GM04503 (cell line): ENCODE measurements at places on chromosomes 5 and 9.

GRCh38 chr5:56534102-56534829 is 281.1 kb upstream of the MAP3K1 start:
- DNase-seq: no peak

DNA sequence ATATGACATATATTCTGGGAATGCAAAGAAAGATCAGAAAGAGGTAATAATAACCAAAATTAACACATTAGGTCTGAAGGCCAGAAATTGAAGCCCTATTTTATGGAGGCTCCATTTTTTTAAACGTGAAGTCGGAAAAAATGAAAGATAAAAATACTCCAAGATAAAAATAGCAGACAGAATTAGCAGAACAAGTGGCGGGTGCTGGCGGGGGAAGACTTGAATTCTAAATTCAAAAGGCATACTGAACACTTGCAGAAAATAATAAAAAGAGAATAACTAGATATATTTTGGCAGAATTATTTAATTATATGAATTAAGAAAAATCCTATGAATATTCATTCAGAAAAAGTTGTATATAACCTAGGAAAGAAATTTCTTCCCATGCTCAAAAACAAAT is 543.7 kb upstream of the ACO1 start:
- no peak for DNase-seq

GRCh38 chr9:76873821-76874220 is 32.1 kb downstream of the PRUNE2 start:
- no peak for DNase-seq

- no peak for DNase-seq
These were observed 14.6 kb upstream of the ANGPTL2 start for GRCh38 chr9:127136880-127137639.

- no peak for DNase-seq
These were observed 31.1 kb downstream of the RASA1 start for GRCh38 chr5:87298692-87299362.

- DNase-seq: no peak
These were observed 1.7 kb upstream of the OTULINL start for GRCh38 chr5:14579731-14580397.

- DNase-seq: no peak
These were observed 586.9 kb upstream of the BRINP1 start for GRCh38 chr9:119956111-119956510.

GRCh38 chr5:83991566-83992224 is 271.0 kb upstream of the HAPLN1 start:
- no peak for DNase-seq

DNA sequence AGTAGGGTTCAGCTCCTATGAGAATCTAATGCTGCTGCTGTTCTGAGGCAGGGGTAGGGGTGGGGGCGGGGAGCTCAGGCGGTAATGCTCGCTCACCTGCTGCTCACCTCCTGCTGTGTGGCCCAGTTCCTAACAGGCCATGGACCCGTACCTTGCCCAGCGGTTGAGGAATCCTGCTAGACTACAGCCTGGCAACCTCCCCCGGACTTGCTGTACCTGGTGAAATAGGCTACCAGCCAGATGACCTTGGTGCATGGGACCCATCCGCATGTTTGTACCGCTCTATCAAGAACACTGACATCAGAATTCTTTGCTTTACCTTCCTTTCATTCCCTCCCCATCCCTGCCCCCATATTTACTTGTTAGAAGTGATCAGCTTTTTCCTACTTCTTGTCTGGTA is 15.3 kb downstream of the IL31RA start:
- DNase-seq: no peak

GRCh38 chr9:75117564-75117963 is 29.2 kb downstream of the OSTF1 start:
- DNase-seq: no peak

- DNase-seq: peak; percentile 12
These were observed 621 bp downstream of the SEC16A start for GRCh38 chr9:136482046-136482792.

- no peak for DNase-seq
These were observed 4.0 kb downstream of the FOXE1 start for GRCh38 chr9:97856857-97857605.

- peak; percentile 38 for DNase-seq
These were observed 291.9 kb downstream of the FBXL7 start for GRCh38 chr5:15791859-15792258.

DNA sequence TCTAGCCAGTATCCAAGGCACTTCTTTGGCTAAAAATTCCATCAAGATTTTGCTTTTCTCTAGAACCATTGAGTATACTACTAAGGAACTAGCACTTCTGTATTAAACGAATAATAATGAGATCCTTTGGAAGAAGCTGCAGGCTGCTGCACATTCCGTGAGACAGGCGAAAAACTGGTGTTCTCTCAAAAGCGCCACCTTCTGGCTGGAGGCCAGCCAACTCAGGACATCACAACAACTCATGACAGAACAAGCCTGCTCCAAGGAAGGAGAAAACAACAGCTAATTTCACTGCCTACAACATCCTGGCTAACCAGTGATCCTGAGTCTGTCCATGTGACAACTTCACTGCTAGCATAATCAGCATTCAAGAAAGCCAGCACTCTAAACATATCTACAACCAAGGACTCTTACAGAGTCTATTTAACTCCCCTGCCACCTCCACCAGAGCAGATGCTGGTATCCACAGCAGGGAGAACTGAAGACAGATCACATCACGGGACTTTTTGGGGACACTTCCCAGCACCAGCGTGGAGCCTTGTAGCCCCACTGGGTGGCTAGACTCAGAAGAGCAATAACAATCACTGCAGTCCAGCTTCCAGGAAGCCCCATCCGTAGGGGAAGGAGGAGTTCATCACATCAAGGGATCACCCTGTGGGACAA is 150.5 kb downstream of the YTHDC2 start:
- DNase-seq: no peak

DNA sequence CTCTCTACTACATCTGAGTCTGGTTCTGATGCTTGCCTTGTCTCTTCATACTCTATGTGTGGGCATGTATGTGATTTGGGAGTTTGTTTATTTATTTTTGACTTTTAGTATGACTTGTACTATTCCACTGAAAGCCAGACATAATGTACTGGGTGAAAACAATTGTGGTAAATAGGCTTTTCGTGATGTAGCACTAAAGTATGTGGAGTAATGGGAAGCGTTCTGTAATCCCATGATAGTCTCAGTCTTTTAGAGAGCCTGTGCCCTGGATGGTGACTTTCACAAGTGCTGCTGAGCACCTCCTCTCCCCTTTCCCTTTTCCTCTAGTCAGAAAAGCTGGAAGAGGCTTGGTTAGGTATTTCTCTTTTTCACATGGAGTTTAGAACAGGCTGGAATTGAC is 85.8 kb upstream of the S1PR3 start:
- DNase-seq: no peak

- no peak for DNase-seq
These were observed 79.2 kb upstream of the HSPA9 start for GRCh38 chr5:138654281-138654867.

DNA sequence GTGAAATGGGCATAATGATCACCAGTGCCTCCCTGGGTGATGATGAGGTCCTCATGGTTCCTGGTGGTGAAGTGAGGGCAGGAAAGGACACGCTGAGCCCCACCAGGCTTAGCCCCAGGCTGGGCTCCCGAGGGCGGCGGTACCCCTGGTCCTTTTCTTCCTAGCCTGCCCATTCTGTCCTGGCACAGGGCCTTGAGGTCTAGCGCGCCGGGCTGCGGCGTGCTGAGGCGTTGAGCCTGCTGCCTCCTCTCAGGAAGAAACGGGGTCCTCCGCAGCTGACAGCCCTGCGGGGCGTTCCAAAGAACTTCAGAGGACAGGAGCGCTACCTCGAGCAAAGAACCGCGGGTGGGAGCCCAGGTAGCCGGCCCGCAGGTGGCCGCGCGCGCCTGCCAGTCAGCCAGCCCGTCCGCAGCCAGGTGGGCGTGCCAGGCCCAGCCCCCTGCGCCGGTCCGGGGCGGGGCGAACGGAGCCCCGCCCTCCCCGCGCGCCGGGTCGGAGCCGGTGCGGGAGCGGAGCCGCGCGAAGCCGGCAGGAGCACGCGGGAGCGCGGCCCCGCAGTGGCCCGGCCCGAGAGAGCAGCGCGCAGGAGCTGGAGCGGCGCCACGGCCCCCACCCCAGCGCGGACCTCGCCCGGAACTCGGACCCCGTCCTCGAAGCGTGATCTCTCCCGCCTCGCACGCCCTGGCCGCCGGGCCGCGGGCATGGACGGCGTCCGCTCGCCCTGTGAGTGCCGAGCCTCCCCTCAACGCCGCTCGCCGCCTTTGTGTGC is at the start of gene WNK2:
TSS of gene WNK2 (plus strand) at position 477 of the 769 bp plus-strand sequence. CDS start 791 bp downstream, outside the sequence.
- no peak for DNase-seq

DNA sequence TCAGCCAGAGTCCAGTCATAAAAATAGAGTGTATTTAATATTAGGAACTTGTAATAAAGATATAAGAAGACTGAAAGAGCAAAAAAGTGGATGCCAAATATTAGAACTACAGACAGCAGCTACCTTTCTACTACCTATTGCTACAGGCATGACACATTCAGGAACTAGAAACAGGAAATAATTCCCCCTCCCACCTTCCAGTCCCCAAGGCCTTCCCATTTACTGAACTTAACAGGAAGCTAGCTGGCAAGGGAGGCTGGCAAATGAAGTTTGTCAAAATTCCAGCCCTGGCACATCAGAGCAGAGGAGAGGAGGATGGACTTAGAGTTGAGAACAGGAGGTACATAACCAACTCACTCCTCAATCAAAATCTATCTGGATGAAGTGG is 50.2 kb upstream of the RIC1 start:
- no peak for DNase-seq

DNA sequence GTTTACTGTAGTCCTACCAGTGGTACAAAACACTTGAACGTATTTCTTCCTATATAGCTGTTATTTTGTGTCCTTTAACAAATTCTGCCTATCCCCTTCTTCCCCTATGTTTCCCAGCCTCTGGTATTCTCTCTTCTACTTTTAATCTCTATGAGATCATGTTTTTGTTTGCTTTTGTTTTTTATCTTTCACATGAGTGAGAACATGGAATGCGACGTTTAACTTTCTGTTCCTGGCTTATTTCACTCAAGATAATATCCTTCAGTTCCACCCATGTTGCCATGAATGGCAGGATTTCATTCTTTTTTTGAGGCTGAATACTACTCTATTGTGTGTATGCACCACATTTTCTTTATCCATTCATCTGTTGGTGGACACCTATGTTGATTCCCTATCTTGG is 634.4 kb upstream of the WWC1 start:
- DNase-seq: no peak

DNA sequence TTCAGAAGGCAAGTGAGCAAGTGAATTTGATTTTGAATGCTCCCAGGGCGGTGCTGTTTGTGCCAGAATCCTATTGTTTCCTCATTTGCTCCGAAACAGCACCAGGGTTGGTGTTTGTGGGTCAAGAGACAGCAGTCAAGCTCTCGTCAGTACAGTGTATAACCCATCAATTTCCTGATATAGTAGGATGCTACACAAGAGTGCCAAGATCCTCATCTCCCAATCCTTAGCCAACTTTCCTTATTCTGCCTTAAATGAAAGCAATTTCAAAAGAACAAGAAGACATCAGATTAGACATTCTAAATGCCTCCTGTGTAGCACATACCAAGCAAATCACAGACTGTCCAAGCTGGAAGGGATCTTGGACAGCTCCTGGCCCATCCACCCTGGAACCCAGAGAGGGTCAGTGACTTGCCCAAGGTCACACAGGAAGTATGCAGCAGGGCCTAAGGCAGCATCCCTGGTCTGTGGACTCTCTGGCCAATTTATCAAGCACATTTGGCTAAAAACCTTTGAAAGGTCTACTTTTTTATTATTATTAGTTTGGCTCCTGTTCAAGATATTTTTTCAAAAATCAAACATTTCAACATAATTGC is 4.5 kb downstream of the WHRN start:
- no peak for DNase-seq

GRCh38 chr9:24572406-24572805 is 26.7 kb upstream of the IZUMO3 start:
- DNase-seq: no peak

DNA sequence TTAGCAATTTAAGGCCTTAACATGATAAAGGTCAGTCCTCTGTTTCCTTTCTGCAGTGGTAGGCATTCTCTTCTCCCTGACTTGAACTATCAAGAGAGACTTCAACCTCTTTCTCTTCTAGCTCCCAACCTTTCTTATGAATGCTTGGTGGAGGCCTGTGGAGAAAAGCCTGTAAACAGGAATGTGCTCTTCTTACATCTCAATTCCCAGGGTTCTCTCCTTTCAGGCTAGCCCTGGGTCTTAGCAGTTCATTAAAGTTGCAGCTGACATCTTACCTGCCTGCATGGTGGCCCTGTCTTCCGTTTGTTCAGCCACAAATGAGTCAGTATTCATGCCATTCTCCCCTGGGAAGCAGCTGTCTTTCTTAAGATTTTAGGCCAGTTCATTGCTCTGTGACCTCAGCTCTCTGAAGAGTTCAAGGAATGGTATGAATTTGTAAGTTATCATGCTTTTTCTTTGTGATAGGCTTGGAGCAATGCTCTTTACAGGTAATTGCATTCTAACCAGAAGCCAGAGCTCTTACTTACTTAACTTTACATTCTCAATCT is 77.8 kb downstream of the ADCY2 start:
- no peak for DNase-seq

GRCh38 chr5:5666369-5666768 is 243.9 kb downstream of the ICE1 start:
- DNase-seq: no peak

- no peak for DNase-seq
These were observed 22.7 kb upstream of the SVEP1 start for GRCh38 chr9:110602281-110602680.

DNA sequence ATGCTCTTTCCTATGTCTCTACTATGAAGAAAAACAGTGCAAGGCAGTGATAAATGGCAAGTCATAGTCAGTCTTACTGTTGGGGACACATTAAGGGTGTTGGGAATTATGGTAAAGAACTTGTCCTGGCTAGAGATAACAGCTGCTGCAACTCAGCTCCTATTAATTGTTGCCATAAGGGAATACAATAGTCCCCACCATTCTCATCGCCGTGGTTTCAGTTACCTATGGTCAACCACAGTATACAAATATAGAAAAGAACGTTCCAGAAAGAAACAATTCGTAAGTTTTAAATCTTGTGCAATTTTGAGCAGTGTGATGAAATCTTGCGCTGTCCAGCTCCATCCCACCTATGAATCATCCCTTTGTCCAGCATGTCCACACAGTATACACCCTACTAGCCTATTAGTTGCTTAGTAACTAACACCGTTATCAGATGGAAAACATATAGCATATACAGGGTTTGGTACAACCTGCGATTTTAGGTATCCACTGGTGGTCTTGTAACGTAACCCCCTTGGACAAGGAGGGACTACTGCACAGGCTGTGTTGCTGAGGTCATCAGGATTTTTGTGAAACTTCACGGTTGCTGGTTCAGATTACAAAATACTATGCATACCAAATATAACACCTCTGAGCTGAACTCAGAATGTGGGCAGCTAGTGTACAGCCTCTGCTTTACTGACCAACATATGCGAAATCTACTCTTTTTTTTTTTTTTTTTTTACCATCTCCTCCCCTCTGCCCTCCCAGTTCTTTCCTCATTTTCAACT is 53.5 kb downstream of the ZFR start:
- peak; percentile 77 for DNase-seq

DNA sequence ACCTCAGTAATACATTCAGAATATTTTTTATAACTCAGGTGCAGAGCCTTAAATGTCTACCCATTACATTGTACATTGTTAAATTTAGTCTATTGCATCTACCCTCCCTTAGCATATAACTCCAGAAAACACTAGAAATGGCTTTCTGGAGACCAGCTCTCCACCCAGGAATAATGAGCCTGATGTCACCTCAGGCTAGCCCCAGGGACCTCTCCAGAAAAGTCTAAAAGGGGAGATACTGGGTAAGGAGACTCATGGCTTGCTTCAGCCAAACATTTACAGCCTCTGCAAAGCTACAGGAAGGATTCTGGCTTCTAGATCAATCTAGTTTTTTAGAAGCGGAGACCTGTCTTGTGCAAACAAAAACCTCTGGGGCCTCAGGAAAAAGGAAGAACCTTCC is 13.8 kb upstream of the SUSD1 start:
- DNase-seq: no peak
